ENCODE measurements at places on chromosomes 5 and 9.

- no peak for DNase-seq
These were observed 72.0 kb downstream of the FAM78A start for GRCh38 chr9:131204285-131204684.

GRCh38 chr5:149387081-149387631 is 8.1 kb upstream of the IL17B start:
- no peak for DNase-seq

GRCh38 chr5:110726249-110727024 is at the start of gene TMEM232:
Gene TMEM232 (minus strand): TSS chr5:110726671. CDS start chr5:110667352, 59,319 bp downstream.
- peak; percentile 53 for DNase-seq

GRCh38 chr9:137634016-137634415 is 15.2 kb downstream of the EHMT1 start:
- DNase-seq = no peak

DNA sequence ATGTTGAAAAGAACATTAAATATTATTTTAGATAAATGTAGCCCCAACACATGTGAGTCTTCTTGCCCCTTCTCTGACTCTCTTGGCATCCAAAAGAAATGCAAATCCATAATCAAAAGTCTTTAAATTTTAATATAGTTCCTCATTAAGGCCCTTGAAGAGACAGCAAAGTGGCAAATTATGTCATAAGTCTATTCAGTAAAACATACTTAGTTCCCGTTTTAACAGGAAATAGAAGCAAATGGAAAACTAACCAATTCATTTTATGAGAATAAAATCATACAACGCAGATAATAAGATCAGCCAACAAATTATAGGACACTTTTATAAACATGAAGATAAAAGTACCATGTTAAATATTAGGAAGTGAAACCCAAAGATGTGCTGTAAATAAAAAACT is 20.1 kb upstream of the IFNB1 start:
- DNase-seq = no peak

GRCh38 chr5:91419571-91420537 is 36.7 kb upstream of the ARRDC3 start:
- DNase-seq = peak; percentile 47

- DNase-seq = no peak
These were observed 95.3 kb downstream of the RGS3 start for GRCh38 chr9:113558632-113559502.

DNA sequence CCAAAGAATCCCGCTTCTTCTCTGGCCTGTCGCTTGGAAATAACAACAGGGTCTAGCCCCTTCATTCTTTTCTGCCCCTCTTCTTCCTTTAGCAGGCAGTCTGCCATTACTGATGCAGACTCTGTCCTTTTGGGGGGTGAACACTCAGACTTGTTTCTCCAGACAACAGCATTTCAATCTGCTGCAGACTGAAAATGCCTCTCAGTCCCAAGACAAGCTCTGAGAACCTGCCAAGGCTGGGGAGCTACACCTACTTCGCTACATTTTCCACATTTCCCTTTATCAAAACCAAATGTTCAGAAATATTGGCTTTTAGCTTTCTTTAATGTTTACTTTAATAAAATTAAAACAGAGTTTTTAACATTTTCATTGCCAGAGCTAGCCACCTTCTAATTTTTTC is 152.4 kb downstream of the MPDZ start:
- DNase-seq = no peak

DNA sequence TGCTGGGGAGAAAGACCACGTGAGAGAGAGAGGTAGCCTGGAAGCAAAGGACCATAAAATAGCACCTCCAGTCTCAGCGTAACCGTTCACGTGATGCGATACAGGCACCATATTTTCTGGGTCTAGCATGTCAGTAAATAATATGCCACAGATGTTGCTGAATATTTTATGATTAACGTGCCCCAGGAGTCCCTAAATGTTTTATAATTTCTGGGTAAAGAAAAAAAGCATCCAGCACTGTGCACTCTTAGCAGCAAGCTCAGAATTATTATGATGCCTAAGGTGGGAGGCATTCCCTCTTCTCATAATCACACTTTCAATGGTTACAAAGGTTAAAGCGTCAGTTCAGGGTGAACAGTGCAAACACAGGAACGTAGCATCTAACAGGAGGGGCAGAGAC is 121.8 kb downstream of the CAVIN4 start:
- DNase-seq = no peak

GRCh38 chr9:114000063-114000454 is 78.0 kb downstream of the AMBP start:
- no peak for DNase-seq

DNA sequence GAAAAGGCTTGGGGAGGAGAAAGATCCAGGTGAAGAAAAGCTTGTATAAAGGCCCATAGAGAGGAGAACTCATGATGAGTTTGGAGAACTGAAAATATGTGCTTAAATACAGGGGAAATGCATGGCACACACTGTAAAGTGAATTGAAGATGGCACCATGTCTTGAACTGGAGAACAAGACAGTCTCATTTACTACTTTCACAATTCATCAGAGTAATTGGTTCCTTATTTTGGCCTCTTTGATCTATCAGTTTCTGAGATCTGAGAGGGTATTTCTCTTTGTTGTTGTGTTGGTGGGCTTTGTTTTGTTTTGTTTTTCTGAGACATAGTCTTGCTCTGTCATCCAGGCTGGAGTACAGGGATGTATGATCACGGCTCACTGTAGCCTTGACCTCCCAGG is 98.2 kb downstream of the CEMIP2 start:
- DNase-seq = no peak

- DNase-seq = no peak
These were observed 51.8 kb downstream of the BASP1 start for GRCh38 chr5:17269201-17269600.

- no peak for DNase-seq
These were observed 178.8 kb downstream of the SPOCK1 start for GRCh38 chr5:137320056-137321045.

- DNase-seq = no peak
These were observed 4.1 kb upstream of the RBM27 start for GRCh38 chr5:146199176-146199815.

GRCh38 chr5:33641744-33642505 is 201.2 kb downstream of the TARS1 start:
- DNase-seq = no peak

DNA sequence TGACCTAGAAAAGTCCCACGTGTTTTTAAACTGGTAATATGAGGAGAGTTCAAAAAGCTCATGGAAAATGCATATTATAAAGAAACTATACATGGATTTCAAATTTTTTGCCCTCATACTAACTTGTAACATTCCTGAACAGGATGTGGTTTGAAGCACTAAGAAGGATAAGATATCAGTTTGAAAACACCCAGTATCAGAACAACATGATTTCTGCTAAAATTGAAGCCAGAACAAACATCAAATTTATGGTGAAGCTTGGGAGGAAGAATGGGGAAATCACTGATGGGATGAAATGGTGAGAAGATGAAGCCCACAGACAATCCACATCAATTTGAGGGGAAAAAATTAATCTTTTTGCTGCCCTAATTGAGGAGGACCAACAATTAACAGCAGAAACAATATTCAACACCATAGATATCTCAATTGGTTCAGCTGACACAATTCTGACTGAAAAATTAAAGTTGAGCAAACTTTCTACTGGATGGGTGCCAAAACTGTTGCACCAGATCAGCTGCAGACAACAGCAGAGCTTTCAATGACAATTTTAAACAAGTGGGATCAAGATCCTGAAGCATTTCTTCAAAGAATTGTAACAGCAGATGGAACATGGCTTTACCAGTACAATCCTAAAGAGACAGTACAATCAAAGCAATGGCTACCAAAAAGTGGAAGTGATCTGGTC is 113.2 kb upstream of the SNX2 start:
- no peak for DNase-seq

GRCh38 chr5:33772380-33772897 is 119.4 kb downstream of the ADAMTS12 start:
- DNase-seq = no peak

GRCh38 chr5:123951582-123951977 is 439.6 kb downstream of the CSNK1G3 start:
- no peak for DNase-seq

- no peak for DNase-seq
These were observed 13.7 kb upstream of the PRELID2 start for GRCh38 chr5:145848854-145849253.

- no peak for DNase-seq
These were observed 105.7 kb upstream of the KLF9 start for GRCh38 chr9:70519912-70520724.

GRCh38 chr9:129954868-129955550 is 88.0 kb downstream of the FNBP1 start:
- no peak for DNase-seq

DNA sequence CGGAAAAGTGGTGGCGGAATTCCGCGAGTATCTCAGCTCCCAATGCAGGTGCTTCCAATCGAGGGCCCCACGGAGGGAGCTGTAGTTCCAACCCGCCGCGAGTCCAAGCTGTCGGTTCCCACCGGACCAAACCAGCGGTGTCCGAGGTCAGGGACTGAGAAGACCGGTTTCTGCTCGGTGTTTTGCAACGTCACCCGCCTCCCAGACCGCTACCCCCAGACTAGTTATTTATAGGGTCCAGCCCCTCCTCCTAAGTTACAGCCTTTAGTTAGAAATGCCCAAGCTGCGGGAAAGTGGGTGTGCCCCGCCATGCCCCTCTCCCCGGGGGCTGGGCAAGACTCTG is 677 bp upstream of the MYORG start:
- DNase-seq = no peak

GRCh38 chr9:37840560-37841194 is 40.1 kb downstream of the DCAF10 start:
- DNase-seq = no peak

All from stimulated activated CD8-positive, alpha-beta memory T cell treated with anti-CD3 and anti-CD28 coated beads, Interleukin-15, amount 100 ng/mL, for 48 hours (primary cell).